ENCODE measurements at places on chromosomes 16 and 17.

- DNase-seq: no peak
Observed at GRCh38 chr17:6548578-6549330, 7.6 kb downstream of the PITPNM3 start.

DNA sequence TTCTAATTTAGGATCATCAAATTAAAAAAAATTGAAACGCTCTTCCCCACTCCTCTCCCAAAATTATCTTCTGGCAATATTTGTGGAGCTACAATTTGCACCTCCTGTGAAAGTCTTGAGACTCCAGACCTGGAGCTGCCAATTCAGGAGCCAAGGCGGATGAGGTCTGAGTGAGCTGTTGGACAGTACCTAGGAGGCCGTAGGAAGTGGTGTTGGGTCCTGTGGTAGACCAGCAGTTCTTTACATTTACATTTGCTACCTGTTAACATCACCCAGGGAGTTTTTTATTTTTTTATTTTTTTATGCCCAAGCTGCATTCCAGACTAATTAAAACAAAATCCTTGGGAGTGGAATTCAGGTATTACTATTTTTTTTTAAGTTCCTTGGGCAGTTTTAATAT lies 271.0 kb downstream of the PHKB start:
- DNase-seq: no peak

DNA sequence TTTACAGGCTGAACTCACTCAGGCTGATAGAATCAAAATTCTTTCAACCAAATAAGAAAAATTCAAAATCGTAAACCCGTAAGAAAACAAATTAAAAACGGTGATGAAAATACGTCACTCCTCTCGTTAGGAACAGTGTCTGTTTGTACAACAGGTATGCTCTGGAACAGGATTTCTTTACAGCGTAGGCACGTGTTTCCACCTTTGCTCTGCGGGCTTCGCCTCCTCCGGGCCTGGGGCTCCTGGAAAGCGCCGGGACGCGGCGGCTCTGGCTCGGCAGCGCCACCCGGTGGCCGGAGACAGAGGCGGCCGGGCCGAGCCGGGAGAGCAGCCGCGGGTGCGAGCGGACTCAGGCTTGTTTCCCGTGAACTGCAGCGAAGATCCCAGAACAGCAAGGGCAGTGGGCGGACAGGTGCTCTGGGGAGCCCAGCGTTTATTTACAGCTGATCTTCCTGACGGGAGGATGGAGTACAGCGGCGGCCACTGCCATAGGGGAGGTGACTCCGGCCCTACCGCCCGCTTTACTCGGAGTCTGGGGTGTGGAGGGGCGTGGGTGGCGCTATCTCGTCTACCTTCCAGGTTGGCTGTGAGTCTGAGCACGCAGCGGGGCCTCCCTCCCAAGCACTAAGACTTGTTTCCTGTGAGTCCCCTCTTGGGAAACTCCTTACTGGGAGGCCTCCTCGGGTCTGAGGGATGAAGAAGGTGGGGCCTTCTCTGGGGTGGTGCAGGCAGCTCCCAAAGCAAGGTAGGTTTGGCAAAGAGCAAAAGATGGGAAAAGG lies 40.5 kb upstream of the ATP2A3 start:
- DNase-seq: peak; percentile 76

- no peak for DNase-seq
Observed at GRCh38 chr17:82525712-82526111, 6.2 kb downstream of the FOXK2 start.

DNA sequence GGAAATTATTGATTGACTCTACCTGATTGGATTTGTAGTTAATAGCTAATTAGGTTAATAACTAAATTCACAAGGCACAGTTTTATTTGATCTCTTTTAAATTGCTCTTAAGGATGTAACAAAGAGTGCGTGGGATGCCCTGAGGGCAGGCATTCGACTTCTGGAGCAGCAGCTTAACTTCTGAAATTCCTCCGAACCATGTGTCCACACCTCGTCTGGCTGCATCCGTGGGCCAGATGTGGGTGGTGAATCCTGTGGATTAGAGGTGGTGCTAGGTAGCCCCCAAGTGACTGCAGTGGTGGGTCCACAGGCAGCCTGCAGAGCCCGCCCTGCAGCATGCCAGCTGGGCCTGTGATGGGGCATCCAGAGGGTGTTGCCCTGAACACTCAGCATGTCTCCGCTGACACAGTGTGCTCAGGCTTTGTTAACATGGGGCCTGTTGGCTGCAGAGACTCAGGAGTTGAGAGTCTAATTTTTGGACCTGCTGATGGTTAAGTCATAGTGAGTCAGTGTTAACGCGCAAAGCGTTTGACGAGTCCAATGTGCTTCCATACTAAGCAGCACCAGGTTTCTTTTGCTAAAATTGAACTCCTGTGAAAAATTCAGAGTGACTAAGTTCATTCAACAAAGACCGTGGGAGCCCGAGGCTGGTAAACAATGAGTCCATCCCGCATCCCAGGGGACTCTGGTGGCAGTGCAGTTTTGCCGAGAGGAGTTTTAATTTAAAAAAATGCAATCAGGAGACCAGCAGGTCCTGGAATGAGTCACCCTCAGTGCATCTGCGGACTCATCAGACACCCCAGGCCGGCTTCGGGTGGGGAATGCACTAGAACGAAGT lies 3.8 kb upstream of the NPB start:
- no peak for DNase-seq

DNA sequence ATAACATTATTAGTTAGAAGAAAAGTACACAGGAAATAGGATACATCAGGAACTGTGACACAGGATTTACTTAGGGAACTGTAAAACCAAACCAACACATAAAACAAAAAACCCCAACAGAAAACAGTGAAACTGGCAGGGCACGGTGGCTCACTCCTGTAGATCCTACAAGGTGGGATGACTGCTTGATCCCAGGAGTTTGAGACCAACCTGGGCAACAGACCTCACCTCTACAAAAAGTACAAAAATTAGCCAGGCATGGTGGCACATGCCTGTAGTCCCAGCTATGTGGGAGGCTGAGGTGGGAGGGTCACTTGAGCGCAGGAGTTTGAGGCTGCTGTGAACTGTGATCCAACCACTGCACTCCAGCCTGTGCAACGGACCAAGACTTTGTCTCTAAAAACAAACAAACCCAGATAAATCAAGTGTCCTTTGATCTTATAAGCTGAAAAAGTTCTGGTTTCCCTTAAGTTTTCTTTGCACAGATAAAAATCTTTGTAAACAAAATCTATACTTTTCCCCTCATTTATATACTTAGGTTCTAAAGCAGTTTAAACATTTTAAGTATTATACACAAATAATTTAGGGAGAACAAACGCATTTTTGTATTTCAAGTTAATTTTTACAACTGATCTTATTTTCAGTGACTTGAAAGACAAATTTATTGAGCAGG lies 111.5 kb upstream of the TOB1 start:
- no peak for DNase-seq
